Activated T-cell treated with anti-CD3 and anti-CD28 coated beads for 1 hour (primary cell): ENCODE measurements at places on chromosomes 7 and 10.

DNA sequence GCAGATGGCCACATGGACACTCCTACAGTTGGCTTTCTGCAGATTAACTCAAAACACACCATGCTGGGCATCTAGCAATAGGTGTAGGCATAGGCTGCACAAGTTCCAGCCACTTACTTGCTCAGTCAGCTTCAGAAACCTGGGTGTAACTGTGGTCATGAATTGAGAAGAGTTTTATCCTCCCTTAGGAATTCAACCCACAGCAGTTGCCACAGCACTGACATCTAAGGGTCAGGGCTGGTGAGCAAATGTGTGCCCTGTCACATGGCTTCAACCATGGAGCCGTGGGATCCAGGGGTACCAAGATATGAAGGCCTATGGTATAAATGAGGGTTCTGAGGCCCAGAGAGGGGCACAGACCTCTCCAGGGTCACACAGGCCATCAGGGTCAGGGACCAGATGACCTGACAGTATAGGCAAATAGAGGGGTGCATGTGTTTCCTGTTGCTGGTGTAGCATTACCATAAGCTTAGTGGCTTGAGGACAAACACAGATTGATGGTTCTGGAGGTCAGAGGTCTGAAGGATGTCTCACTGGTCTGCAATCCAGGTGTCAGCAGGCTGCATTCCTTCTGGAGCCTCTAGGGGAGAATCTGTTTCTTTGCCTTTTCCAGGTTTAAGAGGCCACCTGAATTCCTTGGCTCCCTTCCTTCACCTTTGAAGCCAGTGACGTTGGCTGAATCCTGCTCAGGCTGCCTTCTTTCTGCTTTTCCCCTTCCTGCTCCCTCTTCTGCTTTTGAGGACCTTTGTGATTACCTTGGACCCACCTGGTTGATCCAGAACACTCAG is 24.1 kb downstream of the MINDY4 start:
- no peak for DNase-seq

DNA sequence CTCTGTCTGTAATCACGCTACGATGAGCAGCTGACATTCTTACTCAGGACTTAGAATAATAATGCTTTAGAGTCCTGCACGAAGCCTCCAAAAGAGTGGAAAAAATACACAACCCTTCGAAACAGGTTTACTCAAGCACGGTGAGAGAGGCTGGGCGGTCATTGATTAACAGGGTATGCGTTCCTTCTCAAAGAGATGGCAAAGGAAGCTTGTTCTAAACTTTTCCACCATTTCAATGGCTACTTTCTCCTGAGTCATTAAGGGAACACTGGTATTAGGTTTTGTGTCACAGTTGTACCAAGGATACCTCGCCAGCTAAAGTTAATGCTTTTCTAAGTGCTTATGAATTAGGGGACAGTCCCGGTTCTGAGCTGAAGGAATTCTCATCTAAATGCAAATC is 141.9 kb upstream of the RHEB start:
- no peak for DNase-seq

DNA sequence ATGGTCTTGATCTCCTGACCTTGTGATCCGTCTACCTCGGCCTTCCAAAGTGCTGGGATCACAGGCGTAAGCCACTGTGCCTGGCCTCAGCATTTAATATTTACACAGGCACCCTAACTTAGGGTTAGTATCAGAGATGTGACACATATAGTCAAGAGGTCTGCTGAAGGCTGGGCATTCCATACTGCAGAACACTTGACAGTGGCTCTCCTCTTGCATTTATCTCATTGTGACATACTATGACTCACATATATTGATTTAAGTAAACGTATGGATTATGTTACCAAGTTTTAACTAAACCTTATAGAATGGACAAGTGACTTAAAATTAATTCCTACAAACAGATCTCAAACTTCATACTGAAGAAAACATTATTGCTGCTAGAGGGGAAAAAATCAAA is 36.6 kb downstream of the BRAF start:
- DNase-seq, result no peak

DNA sequence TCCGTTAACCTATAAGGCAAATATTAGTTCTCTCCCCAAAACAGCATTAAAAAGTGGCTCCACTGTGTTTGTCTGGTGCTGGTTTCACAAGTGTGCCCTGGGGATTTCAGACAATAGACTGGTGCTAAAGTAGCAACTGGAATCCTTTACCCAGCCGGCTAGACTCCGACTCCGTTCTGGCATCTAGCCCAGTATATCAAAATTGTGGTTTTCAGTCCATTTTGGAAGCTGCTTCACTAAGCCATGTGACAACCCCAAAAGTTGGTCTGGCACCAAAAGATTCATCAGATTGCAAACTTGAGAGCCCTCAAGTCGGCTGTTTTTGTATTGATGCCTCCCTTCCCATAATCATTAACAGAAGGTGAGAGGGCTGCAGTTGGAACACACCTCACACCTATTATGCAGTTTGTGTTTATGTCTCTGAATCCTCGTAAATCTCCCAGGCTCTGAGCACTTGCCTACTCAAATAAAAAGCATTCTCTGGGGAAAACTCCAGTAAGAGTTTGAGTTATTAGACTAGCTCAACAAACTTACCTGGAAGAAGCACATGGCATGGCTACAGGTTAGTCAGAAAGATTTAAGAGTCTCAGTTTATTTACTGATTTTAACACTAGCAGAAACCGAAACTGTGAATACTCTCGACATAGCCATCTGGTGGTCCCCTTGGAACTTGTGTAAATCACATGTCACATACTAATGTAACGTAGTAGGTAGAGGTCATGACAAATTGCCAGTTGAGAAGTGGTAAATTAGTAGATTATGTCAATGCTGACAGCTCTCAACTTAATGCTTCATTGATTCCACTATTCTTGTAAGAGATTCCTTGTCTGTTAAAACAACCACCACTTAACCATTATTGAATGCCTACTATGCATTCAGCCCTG is 14.8 kb upstream of the WNT16 start:
- DNase-seq, result no peak

GRCh38 chr10:84397735-84398144 is 69.4 kb downstream of the CCSER2 start:
- DNase-seq, result no peak

DNA sequence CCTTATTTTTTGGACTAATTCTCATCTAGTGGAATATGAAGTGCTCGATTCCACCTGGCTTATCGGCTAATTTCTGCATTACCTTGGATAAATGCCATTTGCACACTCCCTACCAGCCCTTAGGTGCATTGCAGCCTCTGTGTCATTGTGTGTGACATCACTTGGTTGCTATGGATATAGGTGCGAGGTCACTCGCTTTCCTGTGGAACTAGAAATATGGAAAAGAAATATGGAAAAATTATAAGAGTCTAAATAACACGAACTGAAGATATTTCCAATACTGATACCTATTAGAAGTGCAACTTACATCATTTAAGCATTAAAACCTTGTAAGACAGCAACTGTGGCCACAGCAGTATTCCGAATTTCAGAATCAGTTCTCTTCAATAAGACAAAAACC is 2.0 kb downstream of the YWHAG start:
- DNase-seq, result no peak

DNA sequence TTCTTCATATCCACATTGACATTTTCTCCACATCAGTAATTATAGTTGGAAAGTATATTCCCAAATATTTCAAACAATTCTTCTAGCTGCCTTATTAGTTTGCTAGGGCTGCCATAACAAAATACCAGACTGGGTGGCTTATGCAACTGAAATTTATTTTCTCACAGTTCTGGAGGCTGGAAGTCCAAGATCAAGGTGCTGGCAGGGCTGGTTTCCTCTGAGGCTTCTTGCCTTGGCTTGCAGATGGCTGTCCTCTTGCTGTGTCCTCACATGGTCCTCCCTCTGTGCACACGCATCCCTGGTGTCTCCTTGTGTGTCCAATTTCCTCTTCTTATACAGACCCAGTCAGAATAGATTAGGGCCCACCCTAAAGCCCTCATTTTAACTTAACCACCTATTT is 34.5 kb downstream of the DOCK4 start:
- DNase-seq, result no peak

DNA sequence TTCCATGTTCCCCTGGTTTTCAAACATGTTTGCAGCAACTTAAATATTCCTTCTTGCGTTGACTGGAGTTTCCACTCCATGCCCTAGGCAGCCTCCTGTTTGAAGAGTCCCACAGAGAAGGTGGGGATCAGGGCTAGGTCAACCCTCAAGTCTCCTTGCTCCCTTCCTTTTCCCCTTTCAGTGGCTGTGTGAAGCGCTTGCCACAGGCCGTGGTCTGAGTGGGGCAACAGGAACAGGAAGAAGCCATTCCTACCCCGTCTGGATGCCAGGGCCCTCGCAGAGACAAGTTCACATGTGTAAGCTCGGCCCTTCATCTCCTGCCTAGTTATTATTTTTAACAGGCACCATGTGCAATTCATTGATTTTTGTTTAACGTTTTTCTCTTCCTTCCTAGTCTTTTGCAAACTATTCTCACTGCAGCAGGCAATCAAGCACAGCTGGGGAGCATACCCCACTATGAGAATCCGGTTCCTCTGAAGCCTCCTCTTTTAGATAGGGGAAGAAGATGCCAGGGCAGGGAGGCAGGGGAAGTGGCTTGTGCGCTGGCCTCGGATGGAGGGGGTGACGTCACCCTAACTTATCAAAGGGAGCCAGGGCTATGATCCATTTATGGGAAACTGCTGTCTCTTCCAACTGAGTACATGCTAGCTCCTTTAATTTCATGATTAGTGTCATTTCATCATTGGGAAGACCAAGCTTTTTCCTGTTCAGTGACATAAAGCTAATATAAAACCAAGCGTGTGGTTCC is 64.2 kb downstream of the PRLHR start:
- no peak for DNase-seq

- no peak for DNase-seq
Measured at GRCh38 chr10:124625831-124626238, 118.3 kb downstream of the FAM53B start.

GRCh38 chr7:150923196-150923595 is 54.9 kb downstream of the KCNH2 start:
- DNase-seq, result no peak

DNA sequence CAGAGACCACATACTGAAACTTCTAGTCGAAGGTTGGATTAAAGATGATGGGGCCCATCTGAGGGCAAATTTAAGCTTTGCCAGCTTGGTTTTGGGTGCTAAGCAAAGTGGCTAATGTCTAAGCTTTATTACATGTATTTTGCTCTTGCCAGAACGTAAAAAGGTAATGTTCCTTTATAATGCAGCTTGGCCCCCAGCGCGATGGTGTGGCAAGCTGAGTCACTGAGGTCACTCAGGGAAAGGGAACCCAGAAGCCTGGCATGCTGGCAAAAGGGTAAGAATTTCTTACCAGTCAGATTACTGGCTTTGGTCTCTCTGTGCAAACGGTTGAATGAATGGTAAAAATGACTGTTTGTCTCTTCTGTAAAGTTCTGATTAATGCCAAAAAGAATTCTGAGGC is 158.3 kb upstream of the KCND2 start:
- DNase-seq, result no peak

- DNase-seq, result no peak
Measured at GRCh38 chr7:21671859-21672258, 129.0 kb downstream of the DNAH11 start.
